ENCODE measurements at places on chromosomes 5 and 9.

DNA sequence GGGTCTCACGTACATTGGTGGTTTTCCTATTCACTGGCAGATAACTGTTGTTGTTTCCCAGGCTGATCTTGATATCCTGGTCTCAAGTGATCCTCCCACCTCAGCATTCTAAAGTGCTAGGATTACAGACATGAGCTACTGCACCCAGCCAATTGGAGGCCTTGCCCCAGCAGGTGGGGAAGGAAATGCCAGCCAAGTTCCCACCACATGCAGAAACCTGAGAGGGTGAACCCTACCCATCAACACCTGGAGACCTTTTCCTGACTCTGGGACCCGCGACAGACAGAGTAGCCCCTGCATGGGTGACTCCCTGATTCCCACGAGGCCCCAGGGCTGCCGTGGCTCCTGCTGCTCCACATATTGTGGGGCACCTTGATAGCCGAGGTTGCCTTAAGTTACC lies 107.7 kb downstream of the GDA start:
- DNase-seq: no peak

DNA sequence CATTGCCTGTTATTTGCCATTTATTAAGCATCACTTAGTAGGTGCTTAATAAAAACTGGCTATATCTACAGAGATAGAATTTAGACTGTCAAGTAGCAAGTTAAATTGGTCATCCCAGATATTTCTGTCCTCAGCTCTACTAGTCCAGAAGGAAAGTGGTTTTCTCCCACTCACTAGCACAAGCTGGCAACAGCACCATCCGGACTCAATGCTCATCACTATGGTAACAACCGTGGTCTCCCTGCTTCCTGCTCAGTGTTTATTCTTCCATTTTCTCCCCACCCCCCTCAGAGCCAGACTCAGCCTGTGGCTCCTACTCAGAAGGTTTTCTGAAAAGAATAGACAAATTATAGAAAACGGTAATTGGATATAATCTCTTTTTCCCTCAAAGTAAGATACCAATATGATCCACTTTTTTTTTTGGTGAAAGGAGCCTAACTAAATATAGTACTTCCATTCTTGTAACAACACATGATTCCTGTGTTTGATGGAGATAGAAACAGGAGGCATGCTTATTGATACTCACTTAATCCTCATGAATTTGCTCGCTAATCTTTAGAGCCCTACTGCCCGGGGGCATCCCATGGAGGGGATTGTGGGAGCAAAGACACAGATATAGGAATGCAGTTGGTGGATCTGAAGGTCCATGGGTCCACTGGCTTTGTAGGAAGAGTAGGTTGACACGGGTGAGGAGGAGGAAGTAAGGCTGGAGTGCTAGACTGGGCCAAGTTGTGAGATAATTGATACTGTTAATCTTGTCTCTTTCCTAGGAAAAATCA lies 191.4 kb downstream of the MAN2A1 start:
- no peak for DNase-seq

DNA sequence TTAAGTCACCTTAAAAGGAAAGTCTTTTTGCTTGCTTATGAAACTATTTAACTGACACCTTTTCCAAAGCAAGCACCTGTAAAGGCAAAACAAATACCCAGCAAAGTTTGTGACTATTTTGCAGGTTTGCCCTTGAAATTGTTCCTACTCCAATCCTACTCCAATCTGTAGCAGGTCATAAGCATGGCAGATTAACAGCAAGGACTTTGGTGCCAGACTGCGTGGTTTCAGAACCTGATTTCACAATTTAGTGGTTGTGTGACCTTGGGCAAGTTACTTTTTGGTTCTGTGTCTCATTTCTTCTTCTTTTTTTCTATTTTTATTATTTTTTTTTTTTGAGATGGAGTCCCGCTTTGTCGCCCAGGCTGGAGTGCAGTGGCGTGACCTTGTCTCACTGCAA lies 282.1 kb downstream of the RFX3 start:
- DNase-seq: no peak

GRCh38 chr9:131329241-131329641 lies 39.7 kb downstream of the PLPP7 start:
- DNase-seq: peak; percentile 64

DNA sequence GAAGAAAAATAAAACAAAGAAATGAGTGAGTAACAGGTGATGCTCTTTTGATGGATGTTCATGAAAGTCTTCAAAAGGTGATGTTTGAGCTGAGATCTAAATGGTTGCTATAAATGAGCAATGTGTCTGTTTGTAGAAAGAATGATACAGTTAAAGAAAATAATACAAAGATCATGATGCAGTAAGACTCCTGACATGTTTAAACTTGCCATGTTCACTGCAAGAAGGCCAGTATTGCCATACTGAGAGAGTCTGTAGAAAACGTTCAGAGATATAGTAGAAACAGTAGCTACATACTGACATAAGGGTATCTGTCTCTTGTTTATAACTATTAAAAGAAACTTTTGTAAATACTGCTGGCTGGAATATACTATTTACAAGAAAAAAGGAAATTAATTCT lies 1609.2 kb upstream of the ACO1 start:
- DNase-seq: no peak

GRCh38 chr5:61637566-61637965 lies 305.5 kb downstream of the ZSWIM6 start:
- no peak for DNase-seq

- DNase-seq: no peak
These were observed 16.2 kb downstream of the RAD1 start for GRCh38 chr5:34899066-34899465.

DNA sequence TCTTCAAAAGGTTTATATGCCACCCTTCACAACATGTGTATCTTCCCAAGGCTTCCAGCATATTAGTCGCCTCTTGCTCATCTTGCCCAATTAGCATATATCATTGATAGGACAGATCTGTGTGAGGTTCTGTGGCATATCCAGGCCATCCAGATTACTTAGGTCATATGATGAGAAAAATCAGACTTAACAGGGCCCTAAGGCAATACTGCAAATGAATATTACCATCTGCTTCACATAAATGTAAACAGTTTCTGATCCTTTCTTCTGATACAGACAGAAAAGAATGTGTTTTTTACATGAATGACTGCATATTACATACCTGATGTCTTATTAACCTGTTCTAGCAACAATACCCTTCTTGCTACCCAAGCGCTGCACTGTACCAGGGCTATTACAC lies 41.3 kb upstream of the GHR start:
- no peak for DNase-seq

GRCh38 chr5:150144246-150144801 lies 11.3 kb downstream of the PDGFRB start:
- DNase-seq: peak; percentile 82

DNA sequence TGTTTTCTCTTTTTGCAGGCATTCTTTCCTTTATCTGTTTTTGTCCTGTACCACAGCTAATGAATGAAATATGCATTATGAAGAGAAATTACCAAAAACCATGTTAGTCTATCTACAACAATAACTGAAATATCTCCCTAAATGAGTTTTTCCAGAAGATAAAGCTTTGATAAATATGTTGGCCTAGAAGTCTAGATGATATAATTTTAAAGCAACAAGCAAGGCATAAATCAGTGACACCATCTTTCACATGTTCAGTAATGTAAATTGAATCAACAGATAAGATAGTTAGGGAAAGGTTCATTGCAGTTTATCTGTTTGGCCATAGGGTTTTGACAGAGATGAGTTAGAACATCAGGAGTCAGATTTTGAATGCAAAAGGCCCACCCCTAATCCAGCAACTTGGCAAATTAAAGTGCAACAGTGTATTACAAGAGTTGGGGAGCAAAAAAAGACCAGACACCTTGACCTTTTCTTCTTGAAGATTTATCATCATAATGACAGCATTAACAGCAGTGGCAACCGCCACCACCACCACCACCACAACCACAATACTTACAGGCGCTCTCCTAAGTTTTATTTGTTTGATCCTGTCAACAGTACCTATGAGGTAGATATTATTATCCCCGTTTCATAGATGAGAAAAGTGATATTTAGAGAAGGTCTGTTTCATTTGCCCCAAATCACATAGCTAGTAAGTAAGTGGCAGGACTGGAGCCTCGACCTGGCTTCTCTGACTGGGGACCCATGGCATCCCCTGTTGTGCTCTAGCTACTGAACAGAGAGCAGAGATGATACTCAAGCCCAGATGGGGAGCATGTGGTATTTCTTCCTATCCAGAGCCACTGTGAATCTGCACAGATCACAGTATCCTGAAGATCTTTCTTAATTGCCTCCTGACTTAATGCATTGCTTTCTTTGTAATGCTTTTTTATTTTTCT lies 122.8 kb upstream of the DHFR start:
- DNase-seq: no peak

- no peak for DNase-seq
These were observed 46.4 kb downstream of the BARX1 start for GRCh38 chr9:93908591-93909241.

DNA sequence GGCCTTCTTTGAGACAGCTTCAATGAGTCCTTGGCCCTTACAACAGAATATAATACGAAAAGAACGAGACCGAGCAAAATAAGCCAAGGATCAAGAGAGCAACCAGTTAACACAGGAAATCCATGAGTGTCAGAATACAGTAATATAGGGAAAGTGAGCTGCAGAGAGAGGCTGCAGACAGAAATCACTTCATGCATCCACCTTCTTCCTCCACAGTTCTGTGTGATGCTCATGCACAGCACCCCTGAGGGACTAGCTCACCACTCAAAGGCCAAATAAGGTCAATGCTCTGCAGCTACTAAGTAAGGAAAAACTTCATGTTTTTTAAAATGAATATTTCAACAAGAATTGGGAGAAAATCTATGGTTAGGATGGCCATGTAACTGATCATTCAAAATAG lies 257.1 kb downstream of the MCTP1 start:
- no peak for DNase-seq

Data from H7 (cell line).